ENCODE measurements at places on chromosomes 12 and 14. TPM values are rescaled to one million over a fixed set of nuclear protein-coding genes. Genes with fewer than 3 reads are reported as not detected.

The MYH7 gene
- total RNA-seq = not detected

The TC2N gene
- total RNA-seq = 19.9 TPM

The TRIAP1 gene
- total RNA-seq = 19.5 TPM

The RTL1 gene
- total RNA-seq = 0.31 TPM

The RASAL1 gene
- not detected for total RNA-seq

DNA sequence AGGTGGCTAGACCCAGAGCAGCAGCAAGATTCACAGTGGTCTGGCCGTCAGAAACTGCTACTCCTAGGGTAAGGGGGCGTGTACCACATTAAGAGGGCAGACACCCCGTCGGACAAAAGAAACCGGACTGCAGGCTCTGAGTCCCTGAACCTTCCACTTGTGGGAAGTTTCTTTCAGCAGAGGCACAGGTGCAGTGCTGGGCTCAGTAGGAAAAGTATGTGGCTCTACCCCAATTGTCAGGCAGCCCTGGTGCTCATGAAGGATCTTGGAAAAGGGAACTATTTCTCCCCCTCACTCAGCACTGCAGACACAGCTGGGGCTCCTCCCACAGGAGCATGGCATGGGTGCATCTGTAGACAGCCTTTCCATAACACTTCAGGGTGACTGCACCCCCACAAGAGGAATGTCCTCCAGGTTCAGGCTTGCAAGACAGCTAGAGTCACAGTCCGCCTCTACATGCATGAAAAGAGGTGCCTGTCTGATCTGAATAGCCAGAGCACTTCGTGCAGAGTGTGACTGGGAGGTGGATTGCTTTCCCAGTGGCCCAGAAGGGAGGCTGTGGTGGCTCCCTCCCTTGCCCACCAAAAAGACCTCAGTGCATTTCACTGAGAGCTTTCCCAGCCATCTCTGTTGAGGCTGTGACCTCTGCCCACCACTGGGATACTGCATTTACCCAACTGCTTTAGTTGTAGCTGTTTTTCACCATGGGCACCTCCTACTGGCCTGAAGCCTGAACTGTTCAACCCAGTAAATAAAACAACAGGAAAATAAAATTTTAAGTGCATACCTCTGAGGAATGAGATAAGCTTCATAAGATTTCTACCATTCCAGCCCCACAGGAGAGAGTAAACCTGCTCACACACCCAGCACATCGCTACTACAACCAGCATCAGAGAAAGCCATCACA lies 14.2 kb downstream of the CEP128 start:
- ATAC-seq = no peak

DNA sequence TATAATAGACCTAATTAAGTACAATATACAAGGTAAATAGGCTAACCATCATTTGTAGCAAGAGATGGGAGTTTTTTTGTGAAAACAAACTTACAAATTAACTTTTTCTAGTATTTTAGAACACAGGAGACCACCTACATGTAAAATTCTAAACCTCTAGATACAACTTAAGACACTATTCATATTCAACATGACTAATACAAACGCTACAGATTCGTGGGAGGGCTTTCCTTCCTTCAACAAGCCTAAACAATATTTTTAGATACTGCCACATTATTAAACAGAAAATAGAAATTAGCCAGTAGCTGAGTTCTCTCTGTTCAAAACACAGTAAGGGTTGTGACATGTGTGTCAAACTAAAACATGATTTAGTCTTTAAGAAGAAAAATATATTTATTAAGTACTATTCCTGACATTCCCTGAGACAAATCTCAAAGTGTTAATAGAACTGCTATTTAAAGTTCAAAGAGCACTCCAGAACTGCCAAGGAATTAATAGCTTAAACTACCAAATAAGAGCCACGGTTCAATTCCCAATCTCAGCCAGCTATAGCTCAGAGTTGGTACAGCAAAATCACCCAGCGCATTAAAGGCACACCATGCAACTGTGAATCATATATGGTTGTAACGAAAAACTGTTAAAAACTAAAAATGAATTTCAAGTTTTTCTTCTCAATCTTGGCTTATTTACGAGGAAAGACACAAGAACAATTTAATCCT lies 10.7 kb downstream of the MED13L start:
- no peak for ATAC-seq

GRCh38 chr12:11812586-11813437 lies 163.3 kb downstream of the ETV6 start:
- ATAC-seq = peak; percentile 62

DNA sequence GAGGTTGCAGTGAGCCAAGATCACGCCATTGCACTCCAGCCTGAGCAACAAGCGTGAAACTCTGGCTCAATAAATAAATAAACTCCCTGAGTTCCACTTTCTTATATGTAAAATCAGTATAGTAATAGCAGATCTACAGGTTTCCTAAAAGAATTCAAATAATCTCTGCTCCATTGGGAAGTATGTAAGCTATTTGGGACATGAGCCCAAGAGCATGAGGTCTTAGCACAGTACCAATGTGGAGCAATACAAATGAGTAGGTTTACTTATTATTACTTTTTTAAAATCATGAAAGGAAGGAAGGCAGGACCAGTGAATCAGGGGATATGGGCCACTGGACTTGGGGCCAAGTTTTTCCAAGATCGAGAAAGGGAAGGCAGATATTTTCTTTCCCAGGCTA lies 216.9 kb upstream of the DIO2 start:
- no peak for ATAC-seq

DNA sequence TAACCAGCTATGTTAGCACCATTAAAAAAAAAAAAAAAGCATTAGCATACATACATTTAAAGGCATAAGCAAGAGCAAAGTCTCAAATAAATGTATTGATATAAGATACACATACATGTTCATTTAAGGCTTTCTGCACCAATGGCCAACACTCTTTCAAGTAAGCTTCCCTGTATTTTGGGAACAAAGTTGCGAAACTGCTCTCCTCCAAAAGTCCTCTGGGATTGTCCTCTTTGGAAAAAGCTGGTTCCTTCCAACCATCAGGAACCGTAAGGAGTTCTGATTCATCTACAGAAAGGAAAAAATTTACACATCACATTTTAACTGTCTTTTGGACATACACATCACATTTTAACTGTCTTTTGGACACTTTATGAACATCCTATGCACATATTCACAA lies 3.2 kb downstream of the KRR1 start:
- no peak for ATAC-seq

GRCh38 chr12:12511021-12511783 lies 51.5 kb downstream of the DUSP16 start:
- ATAC-seq = no peak

- ATAC-seq = no peak
Observed at GRCh38 chr14:90446405-90446804, 49.6 kb downstream of the CALM1 start.

DNA sequence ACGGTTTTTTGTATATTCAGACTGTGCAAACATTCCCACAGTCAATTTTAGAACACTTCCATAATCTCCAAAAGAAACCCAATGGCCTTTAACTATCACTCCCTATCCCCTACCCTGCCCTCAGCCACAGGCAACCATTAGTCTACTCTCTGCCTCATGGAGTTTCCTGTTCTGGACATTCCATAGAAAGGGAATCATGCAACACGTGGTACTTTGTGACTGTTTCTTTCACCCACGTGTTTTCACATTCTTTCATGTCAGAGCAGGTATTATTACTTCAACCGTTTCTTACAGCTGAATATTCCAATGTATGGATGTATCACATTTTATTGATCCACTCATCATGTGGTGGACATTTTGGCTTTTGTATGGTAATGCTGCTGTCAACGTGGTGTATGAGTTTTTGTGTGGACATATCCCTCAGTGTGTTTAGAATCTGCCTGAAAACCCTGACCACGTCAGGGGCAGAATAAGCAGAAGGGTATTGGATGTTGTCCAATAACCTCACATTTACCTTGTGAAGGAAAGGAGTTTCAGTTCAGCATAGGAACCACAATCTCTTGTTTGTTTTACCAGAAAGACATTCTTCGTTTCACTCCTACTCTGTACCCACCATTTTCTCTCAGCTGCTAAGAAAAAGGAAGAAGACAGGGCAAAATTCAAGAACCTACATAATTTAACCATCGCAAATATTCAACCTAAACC lies 107.5 kb upstream of the DYRK2 start:
- no peak for ATAC-seq

GRCh38 chr12:52132754-52133161 lies 53.3 kb downstream of the SMIM41 start:
- no peak for ATAC-seq

GRCh38 chr12:120774169-120774916 lies 48.7 kb downstream of the ACADS start:
- ATAC-seq = no peak

- no peak for ATAC-seq
Observed at GRCh38 chr12:46265734-46266133, 3.1 kb downstream of the SLC38A1 start.

- ATAC-seq = peak; percentile 82
Observed at GRCh38 chr12:76588881-76589565, 29.5 kb upstream of the OSBPL8 start.

- ATAC-seq = no peak
Observed at GRCh38 chr12:102396276-102396675, 84.1 kb downstream of the IGF1 start.

DNA sequence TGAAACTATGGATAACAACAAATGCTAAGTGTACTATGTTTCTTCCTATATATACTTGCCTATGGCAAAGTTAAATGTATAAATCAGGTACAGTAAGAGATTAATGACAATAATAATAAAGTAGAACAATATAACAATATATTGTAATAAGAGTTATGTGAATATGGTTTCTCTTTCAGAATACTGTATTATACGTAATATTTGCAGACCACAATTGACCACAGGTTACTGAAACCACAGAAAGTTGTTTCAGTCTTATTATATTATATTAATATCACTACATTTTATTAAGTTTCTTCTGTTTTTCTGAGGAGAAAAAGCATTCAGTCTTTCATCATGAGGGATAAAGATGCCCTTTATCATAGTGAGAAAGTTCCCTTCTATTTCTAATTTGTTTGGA lies 131.2 kb downstream of the EML1 start:
- ATAC-seq = no peak

GRCh38 chr14:24207104-24207551 lies 1.6 kb downstream of the TSSK4 start:
- no peak for ATAC-seq

- no peak for ATAC-seq
Observed at GRCh38 chr12:115823635-115824034, 453.9 kb downstream of the MED13L start.

GRCh38 chr12:106245767-106246166 lies 2.1 kb downstream of the CKAP4 start:
- ATAC-seq = peak; percentile 15

DNA sequence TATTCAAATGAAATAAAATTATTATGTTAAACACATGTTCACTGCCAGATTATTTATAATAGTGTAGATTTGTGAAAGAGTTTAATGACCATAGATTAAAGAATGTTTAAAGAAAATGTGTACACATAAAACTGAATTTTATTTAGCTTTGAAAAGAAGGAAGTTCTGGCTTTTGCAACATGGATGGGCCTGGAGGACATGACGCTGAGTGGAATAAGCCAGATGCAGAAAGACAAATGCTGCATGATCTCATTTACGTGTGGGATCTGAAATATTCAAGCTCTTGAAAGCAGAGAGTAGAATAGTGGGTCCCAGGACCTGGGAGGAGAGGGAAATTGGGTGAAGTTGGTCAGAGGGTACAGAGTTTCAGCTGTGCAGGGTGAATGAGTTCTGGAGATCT lies 1261.2 kb downstream of the TMEM121 start:
- no peak for ATAC-seq

DNA sequence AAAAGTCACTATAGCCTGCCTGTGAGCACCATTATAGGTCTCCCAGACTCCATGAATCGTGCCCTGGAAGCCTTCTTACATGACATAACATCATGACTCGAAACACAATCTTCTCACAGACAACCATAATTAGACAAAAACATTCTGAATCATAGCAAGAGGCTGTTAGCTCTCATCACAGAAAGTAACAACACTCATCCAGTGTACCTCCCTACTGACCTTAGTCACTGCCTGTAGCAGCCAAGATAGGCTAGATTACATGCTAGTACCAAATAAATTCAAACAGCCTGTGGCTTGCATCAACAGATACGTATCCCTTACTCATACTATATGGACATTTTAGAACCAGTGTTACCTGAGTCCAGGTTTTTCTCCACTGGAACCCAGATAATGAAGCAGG lies 663.8 kb upstream of the FOXG1 start:
- no peak for ATAC-seq

DNA sequence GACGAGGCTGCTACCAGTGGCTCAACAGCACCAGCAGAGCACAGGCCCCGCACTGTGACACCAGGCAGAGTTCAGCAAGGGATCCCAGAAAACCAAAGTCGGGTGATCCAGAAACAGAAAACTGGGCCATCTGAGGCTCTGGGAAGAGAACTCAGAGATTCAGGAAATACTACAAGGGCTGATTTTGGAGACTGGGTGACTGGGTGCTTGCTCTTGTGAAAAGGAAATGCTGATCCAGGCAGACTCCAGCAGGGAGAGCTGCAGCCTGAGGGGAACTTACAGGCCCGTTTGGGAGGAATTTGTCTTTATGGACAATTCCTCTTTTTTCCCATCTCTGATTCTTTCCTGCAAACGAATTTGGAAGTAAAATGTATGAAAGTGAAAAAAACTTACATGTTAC lies 28.2 kb downstream of the FOXN3 start:
- no peak for ATAC-seq

DNA sequence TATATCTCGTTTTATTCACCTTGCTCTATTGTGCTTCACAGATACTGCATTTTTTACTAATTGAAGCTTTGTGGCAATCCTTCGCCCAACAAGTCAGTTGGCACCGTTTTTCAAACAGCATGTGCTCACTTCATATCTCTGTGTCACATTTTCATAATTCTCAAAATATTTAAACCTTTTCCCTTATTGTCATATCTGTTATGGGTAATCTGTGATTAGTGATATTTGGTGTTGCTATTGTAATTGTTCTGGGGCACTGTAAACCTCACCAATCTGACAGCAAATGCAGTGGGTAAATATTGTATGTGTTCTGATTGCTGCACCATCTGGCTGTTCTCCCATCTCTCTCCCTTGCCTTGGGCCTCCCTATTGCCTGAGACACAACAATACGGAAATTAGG lies 191.3 kb downstream of the BTG1 start:
- ATAC-seq = no peak
